Activated CD8-positive, alpha-beta T cell treated with anti-CD3 and anti-CD28 coated beads for 36 hours (primary cell): ENCODE measurements at places on chromosomes 5 and 9. TPM values are rescaled to one million over a fixed set of nuclear protein-coding genes. Genes with fewer than 3 reads are reported as not detected.
A peak's percentile ranks its signal among the peaks of the same experiment; 100 is the strongest.

DNA sequence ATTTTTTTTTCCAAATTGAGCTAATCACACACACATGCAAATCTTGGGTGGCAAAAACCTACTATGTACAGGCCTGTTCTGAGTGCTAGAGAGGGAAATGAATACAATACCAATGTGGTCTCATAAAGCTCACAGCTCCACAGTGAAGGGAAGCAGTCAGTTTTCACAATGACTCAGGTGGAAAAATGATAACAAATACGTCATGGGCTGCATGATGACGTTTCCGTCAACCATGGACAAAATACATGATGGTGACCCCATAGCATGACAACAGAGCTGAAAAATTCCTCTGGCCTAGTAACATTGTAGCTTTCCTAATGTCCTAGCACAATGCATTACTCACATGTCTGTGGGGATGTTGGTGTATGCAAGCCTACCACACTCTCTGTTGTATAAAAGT lies 252.5 kb downstream of the TRIM32 start:
- DNase-seq: no peak

- peak; percentile 79 for DNase-seq
Observed at GRCh38 chr5:80246995-80247729, 8.7 kb downstream of the SERINC5 start.

- DNase-seq: no peak
Observed at GRCh38 chr5:123855609-123856008, 343.6 kb downstream of the CSNK1G3 start.

DNA sequence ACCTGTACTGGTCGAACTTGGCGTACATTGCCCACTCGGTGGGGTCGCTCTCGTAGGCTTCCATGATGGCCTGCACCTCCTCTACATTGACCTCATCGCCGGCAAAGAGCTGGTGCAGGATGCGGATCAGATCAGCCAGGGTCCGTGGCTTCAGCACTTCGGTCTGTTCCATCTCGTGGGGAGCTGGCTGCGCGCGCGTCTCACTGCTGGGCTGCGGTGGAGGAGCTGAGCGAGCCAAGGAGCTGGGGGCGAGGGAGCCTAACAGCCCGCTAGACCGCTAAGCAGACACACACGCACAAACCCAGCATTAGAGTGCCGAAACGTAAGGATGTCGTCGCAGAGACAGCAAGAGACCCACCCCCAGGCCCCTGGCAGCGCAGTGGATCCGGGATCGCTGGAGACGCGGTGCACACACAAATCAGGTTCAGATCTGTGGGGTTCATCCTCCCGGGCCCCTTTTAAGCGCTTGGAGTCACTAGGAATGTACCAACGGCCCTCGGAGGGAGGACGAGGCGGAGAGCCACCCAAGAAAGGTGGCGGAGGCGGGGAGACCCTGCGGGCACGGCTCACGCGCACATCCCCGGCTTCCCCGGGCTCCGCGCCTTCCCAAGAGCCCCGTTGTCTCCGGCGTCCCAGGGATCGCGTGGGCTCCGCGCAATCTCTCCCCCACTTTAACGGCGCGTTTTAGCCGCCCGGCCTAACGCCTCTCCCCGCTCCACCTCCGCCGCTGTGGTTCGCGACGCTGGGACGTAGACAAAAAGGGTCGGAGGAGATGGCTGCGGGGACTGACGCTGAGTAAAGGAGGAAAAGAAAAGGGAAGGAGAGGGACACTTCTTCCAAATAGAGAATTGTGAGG lies at the start of gene CDO1:
TSS of gene CDO1 (minus strand) at position 434 of the 856 bp plus-strand sequence. CDS start at position 172, 262 bp downstream.
- DNase-seq: peak; percentile 57

- no peak for DNase-seq
Observed at GRCh38 chr9:92974761-92975755, 27.7 kb downstream of the FGD3 start.

DNA sequence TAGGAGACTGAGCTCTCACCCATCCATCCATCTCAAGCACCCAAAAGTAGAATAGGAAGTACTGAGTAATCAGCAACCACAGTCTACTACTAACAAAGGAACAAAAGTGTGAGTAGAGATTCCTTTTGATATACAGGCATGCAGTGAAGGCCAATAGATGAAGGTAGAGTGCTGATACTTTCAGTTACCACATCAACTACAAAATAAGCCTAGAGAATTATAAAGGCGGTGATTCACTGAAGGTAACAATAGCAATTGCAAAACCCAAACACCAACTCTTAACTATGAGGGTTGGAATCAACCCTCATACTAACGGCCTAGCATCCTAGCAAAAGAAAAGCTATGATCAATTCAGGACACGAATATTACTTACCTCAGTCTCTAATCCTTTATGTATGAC lies 992.6 kb downstream of the DNAH5 start:
- DNase-seq: no peak

- no peak for DNase-seq
Observed at GRCh38 chr9:77495834-77496671, 152.1 kb downstream of the GNA14 start.

DNA sequence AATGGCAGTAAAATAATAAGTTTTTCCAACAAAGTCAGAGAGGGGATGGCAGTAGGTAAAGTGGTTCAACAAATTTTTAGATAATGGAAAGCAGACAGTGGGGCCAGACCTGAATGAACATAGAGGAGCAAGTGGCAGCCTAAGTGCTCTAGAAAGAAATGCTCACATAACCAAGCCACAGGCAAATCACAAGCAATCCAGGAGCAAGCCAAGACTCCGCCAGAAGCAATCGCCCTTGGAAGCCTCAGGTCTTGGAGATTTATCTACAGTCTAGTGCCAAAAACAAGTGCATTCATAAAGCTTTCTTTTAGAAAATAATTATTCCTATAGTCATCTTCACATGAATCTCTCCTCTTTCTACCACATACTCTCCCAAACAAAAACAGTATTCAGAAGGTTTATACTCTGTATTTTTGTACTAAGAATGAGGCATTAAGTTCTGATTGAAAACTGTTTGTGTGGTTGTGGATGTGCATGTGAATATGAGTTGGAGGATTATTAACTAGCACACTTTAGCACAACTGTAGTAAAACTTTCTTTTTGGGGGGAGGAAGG lies 375.5 kb downstream of the CDH9 start:
- DNase-seq: no peak

- DNase-seq: no peak
Observed at GRCh38 chr9:88579050-88579715, 44.2 kb downstream of the NXNL2 start.

GRCh38 chr5:83512061-83512745 lies 40.7 kb downstream of the VCAN start:
- DNase-seq: no peak

- DNase-seq: peak; percentile 46
Observed at GRCh38 chr9:2012347-2012746, 2.8 kb upstream of the SMARCA2 start.

- DNase-seq: no peak
Observed at GRCh38 chr5:11477786-11478185, 426.5 kb downstream of the CTNND2 start.

- DNase-seq: no peak
Observed at GRCh38 chr9:72930828-72931227, 22.0 kb downstream of the ALDH1A1 start.

- no peak for DNase-seq
Observed at GRCh38 chr9:25864509-25864908, 186.3 kb upstream of the TUSC1 start.

DNA sequence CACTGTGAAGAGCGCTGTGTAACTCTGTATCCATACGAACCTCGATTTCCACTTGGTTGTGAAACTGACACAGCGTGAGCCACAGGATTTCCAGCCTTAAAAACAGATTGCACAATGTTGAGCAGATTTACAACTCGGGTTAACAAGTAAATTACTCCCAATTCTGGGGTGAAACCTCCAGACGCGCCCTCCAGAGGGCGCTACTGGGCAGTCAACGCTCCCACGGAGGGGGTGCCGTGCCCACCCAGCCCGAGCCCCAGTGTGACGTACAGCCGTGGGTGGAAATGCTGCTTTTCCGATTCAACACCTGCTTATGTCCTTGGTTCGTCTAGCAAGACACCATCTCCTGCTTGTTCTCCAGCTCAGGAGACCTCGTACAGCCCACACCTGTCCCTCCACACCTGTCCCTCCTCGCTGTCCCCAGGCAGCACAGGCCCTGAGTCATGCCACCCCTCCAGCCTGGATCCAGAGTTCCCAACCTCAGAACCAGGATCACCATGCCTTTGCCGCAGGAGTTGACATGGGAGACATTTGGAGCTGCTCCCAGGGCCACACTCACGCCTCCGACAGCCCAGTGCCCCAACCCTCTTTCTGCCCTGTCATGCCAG lies 34.4 kb upstream of the SLC6A3 start:
- peak; percentile 68 for DNase-seq

DNA sequence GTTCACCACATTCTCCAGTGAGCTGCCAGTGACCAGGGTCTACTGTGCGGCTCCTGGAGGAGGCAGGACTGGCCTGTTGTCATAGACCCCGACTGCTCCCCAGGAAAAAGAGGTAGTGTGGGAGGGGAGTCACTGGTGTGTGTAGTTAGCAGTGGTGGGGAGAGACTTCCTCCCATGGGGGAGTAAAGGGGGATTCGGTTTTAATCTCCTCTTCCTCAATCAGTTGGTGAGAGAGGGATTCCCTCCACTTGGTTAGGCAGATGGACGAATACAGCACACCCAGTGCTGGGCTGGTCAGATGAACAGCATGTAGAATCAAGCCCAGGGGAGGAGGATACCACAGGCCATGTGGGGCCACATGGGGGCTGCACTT lies 207.6 kb upstream of the S1PR3 start:
- no peak for DNase-seq

- DNase-seq: peak; percentile 28
Observed at GRCh38 chr5:81233080-81233634, at the start of gene CKMT2. Gene CKMT2 (plus strand): TSS chr5:81233322. CDS start chr5:81251133, 17,811 bp downstream.

GRCh38 chr5:94908889-94909480 lies 290.5 kb downstream of the SLF1 start:
- peak; percentile 19 for DNase-seq

DNA sequence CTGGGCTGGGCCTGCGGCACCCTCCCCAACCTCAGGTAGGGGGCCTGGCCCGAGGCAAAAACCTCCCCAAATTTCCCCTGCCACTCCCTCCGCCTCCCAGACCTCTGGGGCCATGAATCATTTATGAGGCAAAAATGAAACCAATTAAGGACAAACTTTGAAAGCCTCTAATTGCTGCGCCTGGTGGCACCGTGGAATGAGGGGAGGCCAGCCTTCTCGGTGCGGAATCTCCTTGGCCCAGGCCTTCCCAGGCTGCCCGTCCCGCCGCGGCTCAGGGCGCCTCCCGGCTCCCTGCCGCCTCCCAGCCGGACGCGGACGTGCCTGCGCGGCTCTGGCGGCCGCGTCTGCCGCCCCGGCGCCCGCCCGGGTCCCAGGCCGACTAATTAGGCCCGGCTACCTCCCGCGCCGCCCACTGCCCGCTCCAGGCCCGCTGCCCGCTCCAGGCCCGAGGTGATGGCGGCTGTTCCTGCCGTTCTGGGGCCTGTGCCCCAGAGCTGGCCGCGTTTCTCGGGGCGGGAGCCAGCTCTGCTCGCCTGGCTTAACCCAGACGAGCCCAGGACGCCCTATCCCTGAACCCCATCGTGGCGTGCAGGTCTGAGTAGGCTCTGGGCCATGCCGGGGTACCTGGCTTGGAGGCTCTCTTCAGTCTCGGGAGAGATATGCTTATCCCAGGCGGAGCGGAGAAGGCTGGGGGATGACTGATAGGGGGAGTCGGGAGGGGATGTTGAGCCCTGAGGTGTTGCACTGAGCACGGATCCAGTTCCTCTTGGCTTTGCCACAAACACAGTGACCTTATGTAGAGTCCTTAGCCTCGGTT lies 20.1 kb downstream of the CXXC5 start:
- peak; percentile 66 for DNase-seq

GRCh38 chr9:24257726-24258125 lies 288.0 kb downstream of the IZUMO3 start:
- no peak for DNase-seq

- no peak for DNase-seq
Observed at GRCh38 chr9:124869466-124869985, 7.6 kb downstream of the ARPC5L start.

DNA sequence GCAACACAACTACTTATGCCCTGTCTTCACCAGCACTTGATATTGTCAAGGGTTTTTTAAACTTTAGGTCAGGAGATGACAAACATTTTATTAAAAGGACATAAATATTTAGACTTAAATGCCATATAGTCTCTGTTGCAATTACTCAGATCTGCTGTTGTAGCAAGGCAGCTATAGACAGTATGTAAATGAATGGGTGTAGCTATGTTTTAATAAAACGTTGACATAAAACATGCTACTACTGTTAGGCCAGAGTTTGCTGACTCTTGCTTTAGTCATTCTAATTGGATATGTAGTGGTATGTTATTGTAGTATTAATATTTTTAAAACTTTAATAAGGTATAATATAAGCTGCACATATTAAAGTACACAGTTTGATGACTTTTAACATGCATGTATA lies 27.7 kb downstream of the ZNF131 start:
- no peak for DNase-seq

GRCh38 chr5:142597546-142598337 lies 88.1 kb downstream of the FGF1 start:
- peak; percentile 32 for DNase-seq

GRCh38 chr5:135269931-135270421 lies 129.1 kb downstream of the MACROH2A1 start:
- no peak for DNase-seq

DNA sequence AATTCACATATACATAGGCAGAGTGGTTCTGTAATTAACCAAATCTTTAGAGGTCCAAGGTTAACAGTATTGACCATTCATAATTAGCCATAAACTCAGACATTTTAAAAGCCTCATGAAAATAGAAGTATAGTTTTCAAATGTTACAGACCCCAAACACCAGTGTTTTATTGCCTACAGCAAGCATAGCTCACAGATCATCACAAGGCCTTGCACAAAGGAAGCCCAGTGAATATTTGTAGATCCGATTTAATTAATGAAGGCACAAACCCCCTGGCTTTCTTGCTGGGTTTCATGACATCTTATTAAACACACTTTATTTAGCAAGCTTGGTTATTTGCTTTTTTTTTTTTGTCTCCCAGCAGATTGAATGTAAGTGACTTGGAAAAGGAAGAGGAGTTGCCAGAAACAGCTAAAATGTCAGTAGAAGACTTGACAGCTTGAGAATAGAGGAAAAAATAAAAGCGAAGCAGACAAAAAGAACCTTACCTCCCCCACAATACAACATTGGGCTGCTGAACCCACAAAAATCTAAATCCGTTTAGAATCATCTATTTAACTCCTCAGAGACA lies 283.9 kb upstream of the TNC start:
- DNase-seq: no peak

GRCh38 chr5:34991486-34992238 lies 56.1 kb downstream of the AGXT2 start:
- DNase-seq: no peak

GRCh38 chr9:77019236-77019925 lies at the start of gene FOXB2:
Gene FOXB2 (plus strand): TSS chr9:77019655. CDS start chr9:77019655, 0 bp downstream.
- peak; percentile 21 for DNase-seq

Gene C5orf24
- 24.4 TPM for total RNA-seq

Gene BAAT
- total RNA-seq: not detected

Gene PROP1
- not detected for total RNA-seq

Gene TMEM250
- total RNA-seq: 24.4 TPM

Gene TAS2R1
- not detected for total RNA-seq

Gene TAF11L5
- not detected for total RNA-seq

Gene TRIO
- total RNA-seq: 11.4 TPM

Gene LRRC8A
- 15.1 TPM for total RNA-seq

Gene MAMDC2
- not detected for total RNA-seq

Gene SPATA31C1
- not detected for total RNA-seq

Gene PCDHB5
- not detected for total RNA-seq

Gene IL3
- total RNA-seq: 0.25 TPM

Gene PCDHB8
- not detected for total RNA-seq

Gene PCDHGA12
- not detected for total RNA-seq

Gene CORO2A
- 13.4 TPM for total RNA-seq

Gene FCHSD1
- total RNA-seq: 30.1 TPM

Gene STOM
- total RNA-seq: 32.5 TPM

Gene CCL21
- not detected for total RNA-seq

Gene CDO1
- 0.22 TPM for total RNA-seq

Gene ROR2
- total RNA-seq: not detected

Gene BTNL8
- not detected for total RNA-seq

Gene FAM151B
- not detected for total RNA-seq
